Astrocyte of the spinal cord (primary cell): ENCODE measurements at places on chromosomes 3 and 15.

GRCh38 chr3:35664460-35664919, 25.2 kb downstream of the ARPP21 start:
- peak; percentile 90 for DNase-seq

DNA sequence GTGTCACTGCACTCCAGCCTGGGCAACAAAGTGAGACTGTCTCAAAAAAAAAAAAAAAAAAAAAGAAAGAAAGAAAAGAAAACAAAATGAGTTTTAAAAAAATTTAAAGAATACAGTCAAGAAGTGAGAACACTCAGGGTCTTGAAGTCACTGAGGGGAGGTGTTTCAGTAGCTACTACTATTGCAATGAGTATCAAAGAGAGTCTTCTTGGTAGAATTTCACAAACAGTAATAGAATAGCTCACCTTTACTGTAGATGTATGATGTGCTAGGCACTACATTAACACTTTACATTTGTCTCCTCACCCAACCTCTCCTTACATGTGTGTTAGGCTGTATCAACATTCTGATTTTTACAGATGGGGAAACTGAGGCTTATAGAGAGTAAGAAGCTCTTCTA, 43.9 kb downstream of the EOMES start:
- no peak for DNase-seq

DNA sequence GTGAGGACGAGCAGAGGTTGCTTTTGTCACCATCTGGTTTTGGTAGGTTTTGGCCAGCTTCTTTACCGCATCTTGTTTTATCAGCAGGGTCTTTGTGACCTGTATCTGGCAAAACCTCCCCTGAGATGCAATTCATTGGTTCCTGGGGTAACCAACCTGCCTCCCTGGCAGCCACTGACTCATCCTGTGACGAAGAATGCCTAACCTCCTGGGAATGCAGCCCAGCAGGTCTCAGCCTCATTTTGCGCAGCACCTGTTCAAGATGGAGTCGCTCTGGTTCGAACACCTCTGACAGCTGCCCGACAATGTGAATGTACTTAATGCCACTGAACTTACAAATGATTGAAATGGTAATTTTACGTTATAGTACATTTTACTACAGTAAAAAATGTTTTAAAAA, 6.8 kb upstream of the ADAMTS17 start:
- no peak for DNase-seq

DNA sequence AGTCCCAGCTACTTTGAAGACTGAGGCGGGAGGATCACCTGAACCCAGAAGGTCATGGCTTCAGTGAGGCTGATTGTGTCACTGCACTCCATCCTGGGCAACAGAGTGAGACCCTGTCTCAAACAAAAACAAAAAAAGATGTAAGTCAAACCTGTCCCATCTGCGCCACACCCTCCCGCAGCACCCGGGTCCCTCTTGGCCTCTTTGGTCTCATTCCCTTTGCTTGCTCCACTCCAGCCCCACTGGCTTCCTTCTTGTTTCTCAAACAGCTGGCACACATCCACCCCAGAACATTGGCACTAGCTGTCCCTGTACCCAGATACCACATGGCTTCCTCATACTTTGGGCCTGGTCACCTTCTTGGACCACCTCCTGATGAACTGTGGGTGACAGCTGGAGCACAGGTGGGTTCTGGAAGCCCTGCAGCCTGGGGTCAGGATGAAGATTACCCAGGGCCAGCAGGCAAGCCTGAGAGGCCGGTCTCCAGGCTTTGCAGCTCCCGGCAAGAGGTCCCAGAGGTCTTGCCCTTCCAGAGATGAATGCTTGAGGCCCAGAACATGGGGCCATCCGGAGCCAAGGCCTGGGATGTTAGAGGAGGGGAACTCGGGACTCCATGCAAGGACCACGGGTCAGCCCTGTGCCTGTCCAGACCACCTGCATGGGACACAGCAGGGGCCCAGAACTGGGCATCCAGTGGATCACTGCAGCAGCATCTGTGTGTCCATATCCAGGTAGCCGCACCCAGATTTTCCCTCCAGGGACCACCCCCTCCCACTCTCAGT, 10.9 kb upstream of the GATA2 start:
- DNase-seq, result no peak

- DNase-seq, result peak; percentile 98
Observed at GRCh38 chr3:61664105-61664482, 102.7 kb downstream of the PTPRG start.

DNA sequence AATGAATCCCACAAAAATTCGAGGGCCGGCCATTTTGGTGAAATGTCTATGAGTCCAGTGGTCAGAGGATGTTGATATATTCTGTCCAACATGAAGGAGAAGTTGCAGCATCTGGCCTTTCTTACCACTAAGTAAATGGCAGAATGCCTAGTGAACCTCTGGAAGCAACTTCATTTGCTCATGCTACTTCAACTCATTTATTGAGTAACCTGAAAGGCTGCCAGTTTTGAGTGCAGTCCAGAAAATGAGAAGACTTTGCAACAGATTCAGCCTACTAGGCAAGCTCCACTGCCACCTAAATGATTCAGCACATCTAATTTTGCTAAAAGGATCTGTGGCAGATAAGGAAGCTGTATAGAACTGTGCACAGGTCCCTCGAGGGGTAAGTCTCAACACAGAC, 265.0 kb downstream of the OPA1 start:
- DNase-seq, result peak; percentile 96

GRCh38 chr15:37425541-37425940, 325.2 kb upstream of the MEIS2 start:
- peak; percentile 54 for DNase-seq

GRCh38 chr3:139564294-139564861, 24.8 kb upstream of the RBP1 start:
- no peak for DNase-seq

DNA sequence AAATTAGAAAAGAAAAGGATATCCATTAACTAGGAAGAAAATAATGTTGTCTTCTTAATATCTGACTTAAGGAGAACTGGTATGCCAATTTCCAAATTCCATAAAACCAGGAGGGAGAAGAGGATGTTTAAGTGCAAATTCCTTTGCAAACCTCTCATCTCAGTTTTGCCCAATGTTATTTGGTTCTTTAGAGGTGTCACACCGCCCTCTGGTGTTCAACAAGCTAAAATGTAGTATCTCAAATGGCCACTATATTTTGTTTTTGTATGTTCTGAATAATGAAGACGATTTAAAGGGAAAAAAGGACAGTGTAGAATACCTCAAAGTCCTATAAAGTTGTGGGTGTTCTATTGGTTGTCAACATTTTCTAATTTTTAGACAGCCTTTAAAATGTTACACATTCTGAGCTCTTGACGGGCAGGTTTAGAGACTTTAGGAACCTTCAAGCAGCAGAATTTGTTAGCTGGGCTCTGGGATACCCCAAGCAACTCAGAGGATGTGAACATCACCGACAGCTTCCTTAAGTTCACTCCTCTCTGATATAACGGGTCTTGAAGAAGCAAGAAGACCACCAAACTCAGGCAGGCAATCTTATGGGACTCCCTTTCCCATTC, 458.3 kb downstream of the MFSD1 start:
- peak; percentile 70 for DNase-seq

- no peak for DNase-seq
Observed at GRCh38 chr3:171453180-171453886, 6.9 kb downstream of the TNIK start.

- peak; percentile 62 for DNase-seq
Observed at GRCh38 chr3:83843716-83844115, 1115.1 kb upstream of the CADM2 start.

DNA sequence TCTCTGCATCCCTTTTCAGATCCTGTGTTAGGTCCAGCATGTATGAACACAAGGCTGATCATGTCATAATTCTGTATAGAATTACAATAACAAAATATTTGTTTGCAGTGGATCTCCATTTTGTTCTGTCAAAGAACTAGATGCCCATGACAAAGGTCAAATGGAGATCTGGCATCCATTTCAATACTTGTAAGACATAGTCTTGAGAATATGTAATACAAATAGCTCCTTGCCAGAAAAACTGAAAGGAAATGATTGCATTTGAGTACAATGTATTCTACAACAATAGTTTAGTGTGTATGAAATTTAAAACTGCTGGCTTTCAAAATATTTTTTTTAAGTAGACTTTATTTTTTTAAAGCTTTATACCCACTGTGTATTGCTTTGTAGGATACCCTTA, 101.1 kb downstream of the CMSS1 start:
- no peak for DNase-seq

DNA sequence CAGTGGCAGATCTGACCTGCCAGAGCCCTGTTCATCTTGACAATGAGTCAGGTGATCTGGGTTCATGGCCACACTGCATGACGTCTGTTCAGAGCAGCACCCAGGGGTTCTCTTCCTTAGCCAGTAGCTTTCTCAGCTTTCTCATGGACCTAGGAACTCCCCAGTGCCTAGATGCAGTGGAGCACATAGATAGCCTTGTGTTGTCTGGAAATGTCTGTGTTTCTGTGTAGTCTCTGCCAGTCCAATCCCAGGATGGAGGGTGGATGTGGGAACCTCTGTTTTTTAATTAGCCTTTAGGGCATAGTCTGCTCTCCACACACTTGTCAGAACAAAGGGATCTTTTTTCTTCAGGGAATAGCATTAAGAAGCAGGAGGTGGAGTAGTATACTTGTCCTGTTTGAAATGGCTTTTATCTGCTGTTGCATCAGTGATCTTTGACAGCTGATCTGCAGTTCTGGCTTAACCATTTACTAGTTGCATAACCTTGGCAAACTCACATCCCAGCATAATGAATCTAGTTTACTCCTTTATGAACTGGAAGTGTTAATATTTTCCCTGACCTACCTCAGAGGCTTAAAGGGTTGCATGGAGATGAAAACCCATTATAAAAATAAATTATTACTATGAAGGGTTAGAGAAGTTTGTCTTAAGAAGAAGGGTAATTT, 16.1 kb upstream of the CACNA1D start:
- DNase-seq, result no peak

GRCh38 chr15:59997070-59997701, 6.9 kb upstream of the FOXB1 start:
- no peak for DNase-seq

DNA sequence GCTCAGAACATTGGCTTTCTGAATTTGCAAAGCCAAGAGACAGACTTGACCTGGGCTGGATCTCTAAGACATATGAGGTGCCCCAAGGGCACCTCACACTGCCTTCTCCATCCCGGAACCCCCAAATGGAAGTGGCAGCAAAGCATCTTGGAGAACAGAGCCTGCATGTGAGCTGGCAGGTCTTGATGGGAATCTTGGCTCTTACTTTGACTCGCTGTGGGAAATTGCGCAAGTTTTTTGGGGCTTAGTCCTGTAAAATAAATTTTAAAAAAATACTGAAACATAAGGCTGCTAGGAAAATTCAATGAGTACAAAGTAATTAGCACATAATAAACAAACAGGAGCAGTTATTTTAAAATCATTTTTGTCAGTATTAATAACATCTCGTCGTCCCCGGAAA, 13.7 kb upstream of the SEC22A start:
- DNase-seq, result no peak

GRCh38 chr3:144343777-144344176, 372.2 kb downstream of the DIPK2A start:
- no peak for DNase-seq

DNA sequence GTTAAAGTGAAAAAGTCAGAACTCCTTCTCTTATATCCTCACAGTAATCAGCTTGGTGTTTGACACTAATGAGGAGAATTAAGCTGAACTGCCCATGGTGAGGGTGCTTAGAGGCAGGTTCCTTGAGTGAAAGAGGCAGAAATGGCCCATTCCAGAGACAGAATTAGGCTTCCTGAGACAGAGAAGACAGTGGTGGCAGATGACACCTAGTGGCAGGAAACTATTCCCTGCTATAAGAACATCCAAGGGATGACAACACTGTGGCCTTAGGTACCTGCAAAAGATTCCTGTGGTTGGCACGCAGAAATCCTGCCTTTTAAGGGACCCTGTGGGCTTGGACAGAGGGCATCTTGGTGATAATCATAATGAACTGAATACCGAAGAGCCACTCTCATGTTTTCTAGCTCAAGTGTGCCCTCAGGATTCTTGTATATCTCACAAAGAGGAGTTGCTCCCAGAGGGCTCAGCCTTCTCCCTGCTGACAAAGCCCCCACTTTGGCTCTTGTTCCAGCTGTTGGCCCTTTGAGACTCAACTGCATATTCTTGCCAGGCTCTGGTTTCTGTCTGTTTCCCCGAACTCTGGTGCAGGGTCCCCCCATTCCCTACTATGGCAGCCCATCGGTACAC, 56.0 kb downstream of the KBTBD12 start:
- peak; percentile 61 for DNase-seq

DNA sequence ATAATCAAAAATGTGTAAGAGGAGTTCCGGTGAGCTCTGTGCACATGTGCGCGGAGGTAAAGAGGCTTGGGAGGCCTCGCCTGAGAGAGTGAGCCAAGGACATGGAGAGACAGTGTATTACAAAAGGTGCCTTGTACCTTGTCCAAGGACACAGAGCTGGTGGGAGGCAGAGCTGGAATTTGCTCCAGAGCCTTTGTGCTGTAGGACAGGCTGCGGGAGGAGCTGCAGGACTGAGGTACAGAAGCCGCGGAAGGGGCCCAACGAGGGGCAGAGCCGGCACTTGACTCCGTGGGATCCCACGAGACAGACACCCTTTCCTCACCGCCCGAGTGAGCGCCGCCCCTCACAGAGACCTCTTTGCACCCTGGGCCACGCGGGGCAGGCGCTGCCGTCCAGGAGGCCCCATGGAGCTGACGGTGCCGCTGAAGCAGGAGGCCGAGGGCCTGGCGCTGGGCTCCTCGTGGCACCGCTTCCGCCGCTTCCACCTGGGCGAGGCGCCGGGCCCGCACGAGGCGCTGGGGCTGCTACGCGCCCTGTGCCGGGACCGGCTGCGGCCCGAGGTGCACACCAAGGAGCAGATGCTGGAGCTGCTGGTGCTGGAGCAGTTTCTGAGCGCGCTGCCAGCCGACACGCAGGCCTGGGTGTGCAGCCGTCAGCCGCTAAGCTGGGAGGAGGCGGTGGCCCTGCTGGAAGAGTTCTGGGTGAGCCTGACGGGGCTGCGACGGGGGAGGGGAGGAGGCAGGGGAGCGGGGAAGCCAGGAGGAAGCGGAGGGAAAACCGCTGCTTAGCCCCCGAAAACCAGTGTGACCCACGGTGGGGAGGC, 68.7 kb downstream of the SLTM start:
- DNase-seq, result no peak

- DNase-seq, result no peak
Observed at GRCh38 chr15:87675271-87675670, 581.3 kb downstream of the NTRK3 start.

- DNase-seq, result no peak
Observed at GRCh38 chr3:102478160-102478559, 43.3 kb downstream of the ZPLD1 start.

- peak; percentile 39 for DNase-seq
Observed at GRCh38 chr15:47184003-47184907, 533.0 kb upstream of the SEMA6D start.

DNA sequence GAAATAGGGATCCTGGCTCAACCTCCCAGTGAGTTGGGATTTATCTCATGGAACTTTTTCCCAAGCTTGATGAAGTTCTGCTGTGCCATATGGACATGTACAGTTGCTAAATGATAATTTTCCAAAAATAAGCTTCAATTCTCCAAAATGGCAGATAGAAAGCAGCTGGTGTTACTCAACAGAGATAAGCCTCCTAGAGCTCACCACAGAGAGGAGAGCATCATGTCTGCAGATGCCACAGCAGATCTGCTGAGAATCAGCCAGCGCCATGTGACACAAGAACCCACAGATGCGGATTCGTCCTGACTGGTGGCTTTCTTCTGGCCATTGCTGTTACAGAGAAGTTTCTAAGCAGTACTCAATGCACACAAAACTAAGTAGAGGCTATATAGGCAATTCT, 50.6 kb downstream of the AGTR1 start:
- no peak for DNase-seq
